ENCODE measurements at places on chromosomes 5 and 9. TPM values are rescaled to one million over a fixed set of nuclear protein-coding genes. Genes with fewer than 3 reads are reported as not detected.

DNA sequence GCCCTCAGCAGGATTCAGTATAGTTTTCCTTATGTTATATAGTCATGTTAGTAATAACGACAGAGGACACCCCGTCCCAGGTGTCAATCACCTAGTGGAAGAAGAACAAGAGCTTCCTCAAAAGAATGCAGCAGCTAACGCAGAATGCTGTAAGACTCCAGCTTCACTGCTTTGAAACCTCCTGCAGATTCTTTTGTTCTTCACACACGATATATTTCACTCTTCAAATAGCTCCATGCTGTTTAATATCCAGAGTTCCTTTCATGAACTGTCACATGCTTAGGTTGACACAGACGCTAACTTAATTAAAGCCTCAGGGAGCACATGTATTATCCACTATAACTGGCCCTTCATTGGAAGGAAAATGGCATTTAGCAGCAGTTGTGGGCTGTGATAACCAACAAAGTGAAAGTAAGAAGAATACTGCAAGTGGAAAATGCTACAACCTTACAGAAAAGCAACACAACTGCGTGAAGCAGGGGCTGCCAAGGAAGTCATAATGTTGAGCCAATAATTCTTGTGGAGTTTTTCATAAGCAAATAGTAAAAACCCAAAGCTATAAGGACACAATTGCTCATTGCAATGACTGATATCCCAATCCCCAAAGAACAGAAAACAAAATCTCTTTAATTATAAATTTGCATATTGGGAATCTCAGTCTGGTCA, 387.5 kb downstream of the PLK2 start:
- DNase-seq: no peak
- no peaks in the 10 kb centered on the region for H3K27me3 ChIP-seq
- H3K4me1 ChIP-seq: no peaks in the 10 kb centered on the region
- no peak overlapping the region for H3K27ac ChIP-seq
- no peak overlapping the region for H3K4me3 ChIP-seq

DNA sequence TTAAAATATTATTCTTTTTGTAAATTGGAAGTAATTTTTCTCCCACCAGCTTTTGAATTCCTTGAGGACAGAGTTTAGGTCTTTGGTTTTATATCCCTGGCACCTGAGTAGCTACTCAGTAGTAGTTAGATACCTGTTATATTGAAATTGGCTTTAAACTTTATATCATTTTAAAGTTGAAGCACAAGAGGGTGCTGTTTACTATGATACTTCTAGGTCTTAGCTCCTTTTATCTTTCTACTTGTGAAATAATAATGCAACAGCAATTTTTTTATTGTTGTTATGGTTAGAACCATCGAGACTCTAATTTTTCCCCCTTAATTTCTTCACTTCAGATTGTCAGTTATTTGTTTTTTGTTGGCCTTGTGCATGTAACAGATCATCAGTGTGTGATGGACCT, 46.3 kb downstream of the AP3S1 start:
- H3K36me3 ChIP-seq: no peaks in the 10 kb centered on the region
- H3K4me3 ChIP-seq: no peak overlapping the region
- DNase-seq: peak; percentile 3
- H3K27ac ChIP-seq: no peak overlapping the region

DNA sequence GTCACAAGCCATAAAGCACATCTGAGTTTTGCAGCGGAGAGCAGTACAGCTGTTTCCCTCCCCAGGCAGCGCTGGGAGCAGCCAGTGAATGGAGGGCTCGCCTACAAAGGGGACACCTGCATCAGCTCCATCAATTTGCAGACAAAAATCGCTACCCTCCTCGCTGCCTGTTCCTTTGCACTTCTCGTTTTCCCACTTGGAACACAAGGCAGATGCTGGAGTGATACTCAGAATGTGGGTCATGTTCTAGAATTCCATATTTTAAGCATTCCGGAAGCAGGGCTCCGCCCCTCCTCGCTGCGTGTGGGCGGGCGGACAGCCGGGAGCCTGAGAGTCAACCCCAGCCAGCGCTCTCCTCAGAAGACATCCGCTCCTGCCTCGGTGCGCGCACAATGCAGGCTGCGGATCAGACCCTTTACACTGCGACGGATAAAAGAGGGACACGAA, 92.1 kb downstream of the LMNB1 start:
- H3K4me1 ChIP-seq: no peaks in the 10 kb centered on the region
- H3K36me3 ChIP-seq: no peaks in the 10 kb centered on the region
- H3K27ac ChIP-seq: no peak overlapping the region
- no peak overlapping the region for H3K4me3 ChIP-seq
- H3K27me3 ChIP-seq: no peaks in the 10 kb centered on the region

GRCh38 chr9:84570482-84571154, 98.9 kb upstream of the NTRK2 start:
- H3K4me1 ChIP-seq: no peaks in the 10 kb centered on the region
- no peak overlapping the region for H3K27ac ChIP-seq
- no peaks in the 10 kb centered on the region for H3K36me3 ChIP-seq
- DNase-seq: no peak

DNA sequence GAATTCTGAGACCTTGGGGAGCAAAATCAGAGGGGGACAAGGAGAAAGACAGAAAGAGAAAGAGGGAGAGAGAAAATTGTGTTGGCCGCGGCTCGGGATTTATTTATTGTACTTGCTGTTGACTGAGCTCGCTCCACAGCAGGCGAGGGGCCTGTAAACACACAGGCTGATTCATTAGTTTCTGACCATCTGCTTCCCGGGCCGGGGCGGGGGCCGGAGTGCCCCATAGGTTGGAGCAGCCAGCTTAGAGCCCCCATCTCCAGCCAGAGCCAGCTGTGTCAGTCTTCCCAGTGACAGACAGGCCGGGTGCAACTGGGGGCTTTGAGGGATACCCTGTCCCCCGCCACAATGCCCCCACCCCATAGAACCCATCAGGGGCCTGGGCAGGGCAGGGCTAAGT, 30.9 kb downstream of the NTNG2 start:
- H3K4me1 ChIP-seq: no peaks in the 10 kb centered on the region
- no peaks in the 10 kb centered on the region for H3K36me3 ChIP-seq
- no peaks in the 10 kb centered on the region for H3K27me3 ChIP-seq

- no peaks in the 10 kb centered on the region for H3K36me3 ChIP-seq
- peaks cover 48% of the 10 kb centered on the region for H3K4me1 ChIP-seq
- DNase-seq: peak; percentile 44
- H3K27me3 ChIP-seq: no peaks in the 10 kb centered on the region
- peak within 1 kb of the TSS; percentile 50 for H3K4me3 ChIP-seq
- H3K27ac ChIP-seq: peak within 1 kb of the TSS; percentile 72
Measured at GRCh38 chr9:136095070-136096058, at the start of gene NACC2. Gene NACC2 (minus strand): TSS chr9:136095289. CDS start chr9:136050521, 44,768 bp downstream.

DNA sequence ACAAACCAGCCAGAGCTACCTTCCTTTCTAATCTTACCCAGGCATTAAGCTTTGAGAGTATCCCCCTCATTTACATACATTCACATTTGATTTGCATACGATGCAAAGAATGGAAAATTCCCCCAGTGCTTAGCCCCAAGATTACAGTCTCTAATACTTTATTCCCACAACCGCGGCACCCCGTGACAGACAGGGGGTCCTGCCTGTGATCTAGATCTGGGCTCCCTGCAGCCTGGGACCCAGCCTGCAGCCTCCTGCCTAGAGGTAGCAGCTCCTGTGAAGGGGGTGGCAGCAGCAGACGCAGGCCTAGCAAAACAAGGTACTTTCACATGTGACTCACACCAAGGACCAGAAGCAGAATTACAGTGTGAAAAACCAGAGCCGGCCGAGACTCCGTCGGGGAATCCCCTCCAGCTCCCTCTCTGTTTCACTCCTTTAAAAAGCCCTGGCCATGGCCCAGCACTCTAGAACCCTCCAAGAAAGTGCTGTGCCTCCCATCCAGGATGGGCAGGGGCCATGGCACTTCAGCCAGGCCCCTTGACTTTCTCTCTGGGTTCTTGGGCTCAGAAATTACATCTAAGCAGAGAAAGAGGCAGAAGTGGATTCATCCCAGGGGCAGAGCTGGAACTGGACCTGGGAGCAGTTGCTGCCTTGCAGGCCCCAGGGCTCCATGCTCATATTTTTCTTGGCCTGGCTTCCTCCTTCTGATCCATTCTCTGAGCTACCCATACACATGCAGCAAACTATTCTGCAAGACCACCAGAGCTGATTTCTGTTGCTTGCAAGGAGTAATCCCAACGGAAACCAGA, 14.0 kb upstream of the TCF7 start:
- peaks cover 71% of the 10 kb centered on the region for H3K4me1 ChIP-seq
- no peaks in the 10 kb centered on the region for H3K36me3 ChIP-seq
- H3K27ac ChIP-seq: peak overlapping the region; percentile 89
- H3K27me3 ChIP-seq: no peaks in the 10 kb centered on the region

DNA sequence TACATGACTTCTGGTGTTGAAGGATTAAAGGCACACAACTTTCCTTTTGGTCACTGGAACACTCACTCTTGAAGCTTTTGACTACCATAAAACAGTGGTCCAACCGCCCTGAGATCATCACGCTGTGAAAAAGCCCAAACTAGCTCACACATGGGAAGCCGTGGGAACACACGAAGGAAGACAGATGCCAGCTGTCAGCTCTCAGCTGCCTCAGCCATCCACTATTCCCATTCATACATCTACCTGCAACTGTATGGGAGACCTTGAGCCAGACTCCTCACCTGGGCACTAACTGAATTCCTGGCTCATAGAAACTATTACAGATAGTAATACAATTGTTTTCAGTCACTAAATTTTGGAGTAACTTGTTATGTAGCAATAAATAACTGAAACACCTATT, 246.1 kb downstream of the MSX2 start:
- no peaks in the 10 kb centered on the region for H3K36me3 ChIP-seq
- H3K4me3 ChIP-seq: no peak overlapping the region
- no peak for DNase-seq
- H3K4me1 ChIP-seq: no peaks in the 10 kb centered on the region
- peaks cover 3% of the 10 kb centered on the region for H3K27me3 ChIP-seq

DNA sequence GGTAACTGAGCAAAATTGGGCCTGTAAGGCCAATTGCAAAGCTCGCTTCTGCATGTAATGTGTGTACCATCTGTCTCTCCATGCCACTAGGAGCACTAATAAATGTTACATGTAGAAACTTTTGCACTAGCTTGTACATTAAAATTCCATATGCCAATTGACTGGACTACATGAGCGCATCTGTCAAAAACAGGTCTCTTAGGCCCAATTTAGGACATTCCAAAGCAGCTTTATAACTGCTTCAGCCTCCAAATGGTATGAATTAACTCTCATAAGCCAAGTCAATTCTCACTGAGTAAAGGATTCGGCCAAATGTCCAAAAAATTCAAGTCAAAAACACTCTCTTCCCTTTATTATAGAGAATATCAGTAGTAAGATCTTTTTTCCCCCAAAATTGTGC, 23.5 kb upstream of the FOXD1 start:
- H3K4me1 ChIP-seq: no peaks in the 10 kb centered on the region
- H3K27me3 ChIP-seq: peaks cover 2% of the 10 kb centered on the region
- H3K36me3 ChIP-seq: no peaks in the 10 kb centered on the region
- H3K4me3 ChIP-seq: no peak overlapping the region

GRCh38 chr9:36739373-36740116, 166.8 kb downstream of the MELK start:
- DNase-seq: peak; percentile 4
- peaks cover 6% of the 10 kb centered on the region for H3K4me1 ChIP-seq
- no peak overlapping the region for H3K4me3 ChIP-seq
- no peaks in the 10 kb centered on the region for H3K36me3 ChIP-seq
- no peak overlapping the region for H3K27ac ChIP-seq
- peaks cover 7% of the 10 kb centered on the region for H3K27me3 ChIP-seq

DNA sequence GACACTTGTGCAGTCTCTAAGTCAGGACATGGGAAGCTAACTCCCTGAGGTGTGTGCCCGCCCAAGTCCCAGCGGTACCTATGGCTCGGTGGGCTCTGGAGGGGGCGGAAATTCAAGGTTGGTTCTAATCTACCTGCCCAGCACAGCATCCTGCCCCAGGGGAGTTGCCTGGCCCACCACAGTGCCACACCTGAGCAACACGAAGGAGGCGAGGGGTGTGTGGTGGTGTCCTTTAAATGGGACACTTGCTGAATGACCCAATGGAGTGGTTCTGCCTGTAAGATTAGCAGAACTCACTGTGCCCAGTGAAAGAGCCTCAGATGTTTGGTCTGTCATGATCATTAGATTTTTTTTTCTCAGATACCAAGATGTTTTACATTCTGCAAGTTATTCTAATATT, 70.7 kb upstream of the OTULINL start:
- no peak overlapping the region for H3K27ac ChIP-seq
- H3K4me1 ChIP-seq: no peaks in the 10 kb centered on the region
- DNase-seq: no peak
- no peaks in the 10 kb centered on the region for H3K27me3 ChIP-seq

GRCh38 chr5:28132151-28132550, 1093.8 kb upstream of the CDH9 start:
- H3K4me1 ChIP-seq: no peaks in the 10 kb centered on the region
- no peaks in the 10 kb centered on the region for H3K36me3 ChIP-seq
- no peak overlapping the region for H3K4me3 ChIP-seq
- no peak for DNase-seq
- no peaks in the 10 kb centered on the region for H3K27me3 ChIP-seq

DNA sequence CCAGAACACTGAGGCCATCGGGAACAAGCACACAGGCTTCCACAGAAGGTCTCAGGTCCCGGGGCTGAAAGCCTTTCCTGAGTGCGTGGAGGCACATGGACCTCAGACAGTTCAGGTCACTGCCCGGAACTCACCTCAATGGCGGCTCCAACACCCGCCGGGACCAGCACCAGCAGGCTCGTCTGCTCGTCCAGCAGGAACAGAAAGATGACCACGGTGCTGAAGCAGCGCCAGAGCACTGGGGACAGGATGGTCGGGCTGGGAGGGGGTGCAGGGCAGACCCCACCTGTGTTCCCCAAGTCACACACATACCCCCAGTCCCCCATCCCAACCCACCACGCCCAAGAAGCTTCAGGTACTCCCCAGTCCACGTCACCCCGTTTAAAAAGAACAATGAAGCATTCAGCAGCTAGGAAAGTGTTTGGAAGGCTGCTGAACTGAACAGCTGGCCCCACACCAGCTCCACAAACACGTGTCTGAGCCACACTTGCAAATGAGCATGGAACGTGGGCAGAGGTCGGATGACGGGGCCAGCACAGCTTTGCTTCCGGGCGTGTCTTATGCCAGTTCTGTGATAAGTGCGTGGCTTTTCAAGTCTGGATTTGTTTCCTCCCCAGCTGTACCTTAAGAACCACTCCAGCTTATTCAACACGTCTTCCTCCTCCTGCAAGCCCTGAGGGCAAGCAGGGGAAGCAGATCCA, 14.6 kb downstream of the CLPTM1L start:
- H3K4me3 ChIP-seq: no peak overlapping the region
- H3K27ac ChIP-seq: no peak overlapping the region
- no peaks in the 10 kb centered on the region for H3K4me1 ChIP-seq
- no peaks in the 10 kb centered on the region for H3K27me3 ChIP-seq
- no peak for DNase-seq

Gene SHOC1
- not detected for total RNA-seq

Gene IFNB1
- total RNA-seq: not detected

Gene IGFBPL1
- total RNA-seq: not detected

Gene TMC1
- total RNA-seq: not detected

Gene SLIT3
- total RNA-seq: 0.34 TPM

Gene NOL8
- total RNA-seq: 50.7 TPM

Gene MARCOL
- not detected for total RNA-seq

Gene NEUROG1
- not detected for total RNA-seq

Gene SLCO6A1
- not detected for total RNA-seq

Gene HNRNPH1
- total RNA-seq: 1,853 TPM

Gene BRD9
- 80.0 TPM for total RNA-seq

Data from natural killer cell (primary cell).